ENCODE measurements at places on chromosomes 3 and 15.

DNA sequence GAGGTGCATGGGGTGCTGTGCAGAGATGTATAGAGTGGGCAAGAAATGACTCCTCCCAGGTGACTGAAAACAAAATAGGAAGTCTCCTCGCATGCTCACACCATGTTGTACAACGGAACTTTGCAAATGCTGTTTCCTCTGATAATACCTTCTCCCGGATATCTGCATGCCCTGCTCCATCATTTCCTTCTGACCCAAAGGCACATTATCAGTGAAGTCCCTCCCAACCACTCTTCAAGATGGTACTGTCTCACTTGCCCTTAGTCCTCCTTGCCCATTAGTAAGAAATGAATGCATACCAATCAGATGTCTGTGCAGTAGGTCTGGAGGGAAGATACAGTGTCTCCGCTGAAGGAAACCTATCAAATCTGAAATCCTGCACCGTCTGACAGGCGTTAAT lies 12.0 kb downstream of the TMED3 start:
- H3K27me3 ChIP-seq = no peaks in the 10 kb centered on the region
- H3K27ac ChIP-seq = no peak overlapping the region
- H3K4me1 ChIP-seq = no peaks in the 10 kb centered on the region
- DNase-seq = no peak

DNA sequence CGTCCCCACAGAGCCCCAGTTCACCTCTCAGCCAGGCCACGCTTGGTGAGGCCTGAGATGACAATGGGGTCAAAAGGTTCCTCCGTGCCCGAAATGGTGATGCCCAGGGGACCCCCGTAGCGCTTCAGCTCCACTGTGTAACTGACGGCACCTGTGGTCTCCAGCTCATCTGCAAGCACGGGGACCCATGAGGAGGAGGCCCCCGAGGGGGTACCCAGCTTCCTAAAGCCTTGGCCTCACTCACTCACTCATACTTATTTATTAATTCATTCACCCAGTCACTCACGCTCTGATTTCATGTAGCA lies 30.4 kb downstream of the GRIP2 start:
- H3K4me3 ChIP-seq = no peak overlapping the region
- H3K4me1 ChIP-seq = no peaks in the 10 kb centered on the region
- H3K36me3 ChIP-seq = no peaks in the 10 kb centered on the region
- H3K27ac ChIP-seq = no peak overlapping the region

GRCh38 chr15:77633913-77634265 lies 1.2 kb upstream of the LINGO1 start:
- H3K4me3 ChIP-seq = no peak overlapping the region
- no peak overlapping the region for H3K27ac ChIP-seq
- H3K4me1 ChIP-seq = no peaks in the 10 kb centered on the region
- H3K36me3 ChIP-seq = no peaks in the 10 kb centered on the region
- no peak for DNase-seq

- no peak overlapping the region for H3K27ac ChIP-seq
- no peaks in the 10 kb centered on the region for H3K36me3 ChIP-seq
- no peaks in the 10 kb centered on the region for H3K4me1 ChIP-seq
- no peak for DNase-seq
- H3K27me3 ChIP-seq = no peaks in the 10 kb centered on the region
- no peak overlapping the region for H3K4me3 ChIP-seq
Observed at GRCh38 chr15:46170326-46170725, 535.5 kb downstream of the SQOR start.

DNA sequence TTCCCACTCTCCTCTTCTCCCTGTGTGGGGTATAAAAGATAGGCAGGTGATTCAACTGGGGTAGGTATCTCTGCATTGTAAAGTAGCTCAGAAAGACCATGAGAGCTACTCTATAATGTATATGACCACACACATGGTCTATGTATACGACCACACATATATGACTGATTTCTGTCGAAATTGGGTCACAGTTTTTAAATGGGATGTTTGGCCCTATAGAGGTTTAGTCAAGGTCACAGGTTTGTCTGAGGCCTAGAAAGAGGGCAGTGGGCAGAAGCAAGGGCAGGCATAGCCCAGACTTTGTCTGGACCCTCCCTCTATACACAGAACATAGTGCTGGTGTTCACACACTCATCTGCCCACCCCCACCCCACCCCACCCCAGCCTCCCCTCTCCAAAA lies 4.4 kb downstream of the LAMP3 start:
- H3K4me1 ChIP-seq = no peaks in the 10 kb centered on the region
- H3K27me3 ChIP-seq = peaks cover 4% of the 10 kb centered on the region
- H3K4me3 ChIP-seq = no peak overlapping the region
- H3K27ac ChIP-seq = no peak overlapping the region
- no peak for DNase-seq

GRCh38 chr3:67048715-67049074 lies 50.6 kb downstream of the KBTBD8 start:
- no peak overlapping the region for H3K4me3 ChIP-seq
- DNase-seq = no peak
- no peaks in the 10 kb centered on the region for H3K36me3 ChIP-seq
- no peaks in the 10 kb centered on the region for H3K4me1 ChIP-seq

DNA sequence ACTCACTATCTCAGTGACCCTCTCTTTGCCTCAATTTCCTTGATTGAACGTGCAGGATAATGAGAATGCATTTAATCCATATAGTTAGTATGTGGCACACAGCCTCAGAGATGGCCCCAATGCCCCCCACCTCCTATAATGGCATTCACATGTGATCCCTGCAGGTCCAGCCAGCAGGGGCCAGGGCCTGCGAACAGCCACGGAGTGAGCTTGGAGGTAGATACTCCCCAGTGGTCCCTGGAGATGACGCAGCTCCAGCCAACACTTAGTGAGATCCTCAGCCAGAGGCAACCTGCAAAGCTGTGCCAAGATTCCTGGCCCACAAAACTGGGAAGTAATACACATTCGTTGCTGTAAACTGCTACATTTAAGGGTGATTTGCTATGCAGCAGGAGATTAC lies 184.9 kb upstream of the NSMCE3 start:
- DNase-seq = no peak
- no peaks in the 10 kb centered on the region for H3K27me3 ChIP-seq

DNA sequence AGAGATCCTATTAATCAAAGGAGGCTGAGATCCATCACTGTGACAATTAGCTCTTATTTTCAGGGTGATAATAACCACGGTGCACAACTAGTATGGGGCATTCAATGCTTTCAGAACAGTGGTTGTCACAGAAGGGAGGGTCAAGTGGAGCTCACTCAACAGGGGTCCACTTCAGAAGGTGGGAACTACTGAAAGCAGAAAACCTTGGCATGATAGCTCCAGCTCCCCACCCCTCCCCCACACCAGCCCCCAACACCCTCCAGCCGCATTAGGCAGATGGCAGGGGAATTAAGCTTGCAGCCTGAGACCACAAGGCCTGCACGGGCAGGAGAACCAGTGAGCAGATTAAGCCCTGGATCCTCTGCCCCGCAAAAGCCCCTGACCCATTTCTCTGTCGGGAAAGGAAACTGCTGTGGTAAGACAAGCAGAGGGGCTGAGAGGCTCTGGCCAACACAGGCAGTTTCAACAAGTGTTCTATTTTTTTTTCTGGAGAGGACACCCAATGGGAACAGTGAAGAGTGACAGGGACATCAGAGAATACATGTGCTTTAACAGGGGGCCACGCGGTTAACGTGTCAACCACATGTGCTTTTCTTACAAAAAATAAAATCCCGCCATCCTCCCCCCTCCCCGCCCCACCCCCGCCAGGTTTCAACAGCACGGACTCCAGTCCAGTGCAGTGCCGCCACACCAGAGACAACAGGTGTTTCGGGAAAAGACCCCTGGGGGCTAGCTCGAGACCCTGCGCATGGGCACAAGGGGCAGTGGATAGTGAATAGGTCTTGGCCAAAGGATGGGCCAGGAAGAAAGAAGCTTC lies 997 bp downstream of the FYCO1 start:
- H3K36me3 ChIP-seq = no peaks in the 10 kb centered on the region
- peak overlapping the region; percentile 92 for H3K4me3 ChIP-seq
- peak overlapping the region; percentile 94 for H3K27ac ChIP-seq
- H3K27me3 ChIP-seq = no peaks in the 10 kb centered on the region
- H3K4me1 ChIP-seq = peaks cover 5% of the 10 kb centered on the region
- DNase-seq = no peak

- H3K4me1 ChIP-seq = no peaks in the 10 kb centered on the region
- no peak overlapping the region for H3K4me3 ChIP-seq
- no peak for DNase-seq
Observed at GRCh38 chr3:143287403-143287802, 167.8 kb downstream of the CHST2 start.

DNA sequence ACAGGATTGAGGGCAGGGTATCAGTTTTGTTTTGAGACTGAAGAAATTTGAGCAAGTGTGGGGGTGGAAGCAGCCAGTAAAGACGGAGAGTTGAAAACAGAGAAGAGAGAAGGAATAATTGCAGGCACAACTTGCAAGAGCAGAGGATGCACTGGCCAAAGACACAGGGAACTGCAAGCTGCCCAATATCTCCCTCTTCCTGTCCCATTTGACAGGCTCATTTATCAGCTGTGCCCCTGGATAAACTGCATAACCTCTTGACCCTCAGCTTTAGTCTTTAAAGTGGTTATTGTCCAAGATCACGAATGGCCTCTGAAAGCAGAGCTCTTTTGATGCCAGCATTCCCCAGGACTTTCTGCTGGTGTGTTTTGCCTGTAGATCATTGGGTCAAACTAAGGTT lies 5.0 kb upstream of the RAMAC start:
- no peaks in the 10 kb centered on the region for H3K27me3 ChIP-seq
- no peaks in the 10 kb centered on the region for H3K4me1 ChIP-seq
- no peak overlapping the region for H3K27ac ChIP-seq
- no peak for DNase-seq
- no peaks in the 10 kb centered on the region for H3K36me3 ChIP-seq

DNA sequence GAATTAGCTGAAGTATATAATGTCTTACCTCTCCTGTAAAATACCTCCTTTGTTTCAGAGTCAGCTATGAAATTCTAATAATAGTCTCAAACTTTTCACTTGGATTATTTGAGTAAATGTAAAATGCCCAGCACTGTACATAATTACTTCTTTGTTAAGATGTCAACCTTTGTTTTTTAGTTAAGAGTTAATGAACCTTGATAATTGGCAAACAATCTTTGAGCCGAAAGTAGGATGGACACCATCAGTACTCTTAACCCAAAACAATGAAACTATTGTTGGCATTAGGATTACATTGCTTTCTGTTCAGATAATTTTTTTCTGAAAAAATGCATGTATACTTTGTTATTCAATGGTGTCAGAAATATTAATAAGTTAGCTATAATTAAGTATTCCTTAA lies 3.0 kb upstream of the NECTIN3 start:
- no peaks in the 10 kb centered on the region for H3K36me3 ChIP-seq
- DNase-seq = no peak

DNA sequence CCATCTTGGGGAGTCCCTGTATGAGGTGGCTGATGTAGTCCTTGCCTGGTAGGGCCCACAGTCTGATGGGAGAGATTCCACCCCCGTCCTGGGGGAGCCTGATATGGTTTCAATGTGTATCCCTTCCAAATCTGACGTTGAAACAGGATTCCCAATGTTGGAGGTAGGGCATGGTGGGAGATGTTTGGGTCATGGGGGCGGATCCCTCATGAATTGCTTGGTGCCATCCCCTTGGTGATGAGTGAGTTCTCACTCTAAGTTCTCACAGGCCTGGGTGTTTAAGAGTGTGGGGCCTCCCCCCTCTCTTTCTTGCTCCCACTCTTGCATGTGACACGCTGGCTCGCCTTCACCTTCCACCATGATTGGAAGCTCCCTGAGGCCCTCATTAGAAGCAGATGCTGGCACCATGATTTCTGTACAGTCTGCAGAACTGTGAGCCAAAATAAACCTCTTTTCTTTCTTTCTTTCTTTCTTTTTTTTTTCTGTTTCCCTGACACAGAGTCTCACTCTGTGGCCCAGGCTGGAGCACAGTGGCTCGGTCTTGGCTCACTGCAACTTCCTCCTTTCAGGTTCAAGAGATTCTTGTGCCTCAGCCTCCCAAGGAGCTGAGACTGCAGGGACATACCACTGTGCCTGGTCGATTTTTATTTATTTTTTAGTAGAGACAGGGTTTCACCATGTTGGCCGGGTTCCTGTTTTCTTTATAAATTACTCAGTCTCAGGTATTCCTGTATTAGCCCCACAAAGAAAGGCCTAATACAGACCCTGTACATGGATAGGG lies 28.6 kb downstream of the ITGA11 start:
- H3K4me3 ChIP-seq = no peak overlapping the region
- H3K4me1 ChIP-seq = no peaks in the 10 kb centered on the region
- no peak overlapping the region for H3K27ac ChIP-seq
- DNase-seq = peak; percentile 4
- H3K27me3 ChIP-seq = no peaks in the 10 kb centered on the region
- no peaks in the 10 kb centered on the region for H3K36me3 ChIP-seq

GRCh38 chr3:196138482-196139254 lies 56.8 kb upstream of the TFRC start:
- no peaks in the 10 kb centered on the region for H3K27me3 ChIP-seq
- H3K36me3 ChIP-seq = no peaks in the 10 kb centered on the region
- H3K27ac ChIP-seq = peak overlapping the region; percentile 73
- peak; percentile 57 for DNase-seq
- no peak overlapping the region for H3K4me3 ChIP-seq

- no peaks in the 10 kb centered on the region for H3K4me1 ChIP-seq
- H3K27me3 ChIP-seq = no peaks in the 10 kb centered on the region
- no peaks in the 10 kb centered on the region for H3K36me3 ChIP-seq
- peak overlapping the region; percentile 98 for H3K4me3 ChIP-seq
- peak overlapping the region; percentile 100 for H3K27ac ChIP-seq
- DNase-seq = no peak
Observed at GRCh38 chr15:90389513-90389912, 1.5 kb downstream of the IQGAP1 start.

- H3K27ac ChIP-seq = no peak overlapping the region
- H3K4me1 ChIP-seq = no peaks in the 10 kb centered on the region
- DNase-seq = no peak
- no peaks in the 10 kb centered on the region for H3K27me3 ChIP-seq
Observed at GRCh38 chr15:67997996-67998395, 56.1 kb upstream of the PIAS1 start.

DNA sequence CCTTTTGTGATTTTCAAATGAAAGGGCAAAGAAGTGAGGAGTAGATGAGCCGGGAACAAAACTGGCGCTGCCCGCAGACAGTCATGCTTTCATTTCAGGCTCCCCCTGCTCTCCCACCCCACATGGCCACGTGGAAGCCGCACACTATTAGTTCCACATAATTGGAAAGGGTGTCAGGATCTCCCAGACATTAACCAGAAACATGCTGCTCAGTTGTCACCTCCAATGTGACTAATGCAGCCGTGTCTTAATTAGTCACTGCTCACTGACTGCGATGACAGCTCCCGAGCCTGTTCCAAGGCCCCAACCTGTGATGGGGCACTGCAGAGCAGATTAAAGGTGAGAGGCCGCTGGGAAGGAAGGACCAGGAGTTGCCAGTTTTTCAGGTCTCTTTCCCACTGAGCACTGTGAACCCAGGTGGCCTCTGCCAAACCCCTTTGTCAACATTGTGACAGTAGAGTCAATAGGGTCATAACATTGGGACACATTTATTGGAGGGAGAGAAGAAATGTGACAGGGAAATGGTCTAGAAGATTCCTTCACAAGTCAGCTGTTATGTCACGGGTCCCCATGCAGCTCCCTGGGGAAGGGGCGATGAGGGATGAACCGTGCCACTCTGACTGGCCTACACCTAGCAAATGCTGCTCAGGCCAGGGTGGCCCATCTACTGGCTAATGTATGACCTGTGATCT lies 38.6 kb upstream of the SFMBT1 start:
- no peaks in the 10 kb centered on the region for H3K27me3 ChIP-seq
- H3K27ac ChIP-seq = no peak overlapping the region
- peak; percentile 38 for DNase-seq
- no peaks in the 10 kb centered on the region for H3K36me3 ChIP-seq
- H3K4me1 ChIP-seq = no peaks in the 10 kb centered on the region

All from breast epithelium (tissue), 4 donors.